ENCODE measurements at places on chromosomes 4 and X.

DNA sequence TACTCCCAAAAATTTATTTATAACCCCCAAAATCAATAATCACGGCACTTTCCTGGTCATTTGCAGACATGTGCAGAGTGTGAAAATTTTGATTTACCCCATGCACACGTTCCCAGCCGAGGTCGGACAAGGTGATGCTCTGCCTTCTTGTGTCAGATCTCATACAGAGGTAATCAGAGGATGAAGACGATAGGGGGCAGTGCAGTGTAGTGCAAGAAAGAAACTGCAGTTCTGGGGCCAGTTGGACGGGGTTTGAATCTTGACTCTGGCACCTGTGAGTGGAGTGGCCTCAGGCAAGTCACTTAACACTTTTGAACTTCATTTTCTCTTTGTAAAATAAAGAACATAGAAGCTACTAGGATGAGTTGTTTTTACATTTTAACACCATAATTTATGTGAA, 88.4 kb downstream of the FRMPD3 start:
- DNase-seq = peak; percentile 16

GRCh38 chr4:108838451-108838850, 75.6 kb upstream of the ETNPPL start:
- DNase-seq = no peak

GRCh38 chrX:114842181-114842580, 175.2 kb downstream of the IL13RA2 start:
- no peak for DNase-seq

DNA sequence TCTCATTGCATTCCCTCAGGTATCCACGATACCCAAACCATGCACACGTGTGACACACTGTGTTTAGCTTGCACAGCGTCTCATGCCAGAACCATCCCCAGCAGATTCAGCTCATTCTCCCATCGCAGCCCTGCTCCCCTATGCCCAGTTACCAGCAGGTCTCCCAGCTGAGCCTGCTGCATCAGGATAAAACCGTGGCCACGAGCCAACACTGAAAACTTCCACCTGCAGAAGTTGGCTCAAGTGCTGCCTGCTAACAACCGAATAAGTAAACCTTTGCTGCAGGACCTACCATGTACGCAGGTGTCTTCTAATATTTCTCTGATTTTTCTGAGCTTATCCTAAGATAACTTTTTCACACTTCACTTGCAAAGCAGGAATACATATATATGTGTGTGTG, 120.4 kb upstream of the STS start:
- DNase-seq = no peak

DNA sequence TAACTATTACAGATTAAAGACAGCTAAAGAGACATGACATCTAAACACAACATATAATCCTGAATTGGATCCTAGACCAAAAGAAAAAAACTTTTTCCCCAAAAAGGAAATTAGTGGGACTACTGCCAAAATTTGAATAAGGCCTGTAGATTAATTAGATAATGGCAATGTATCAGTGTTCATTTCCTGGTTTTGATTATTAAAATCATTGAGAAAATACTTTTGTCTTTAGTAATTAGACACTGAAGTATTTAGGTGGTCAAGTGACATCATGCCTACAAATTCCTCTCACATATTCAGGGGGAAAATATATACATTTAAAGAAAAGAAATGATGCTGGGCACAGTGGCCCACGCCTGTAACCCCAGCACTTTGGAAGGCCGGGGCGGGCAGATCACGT, 10.4 kb upstream of the USO1 start:
- no peak for DNase-seq

- no peak for DNase-seq
Observed at GRCh38 chr4:13498469-13498868, 14.3 kb upstream of the RAB28 start.

- DNase-seq = peak; percentile 31
Observed at GRCh38 chrX:69493193-69493592, 10.9 kb upstream of the NALF2 start.

DNA sequence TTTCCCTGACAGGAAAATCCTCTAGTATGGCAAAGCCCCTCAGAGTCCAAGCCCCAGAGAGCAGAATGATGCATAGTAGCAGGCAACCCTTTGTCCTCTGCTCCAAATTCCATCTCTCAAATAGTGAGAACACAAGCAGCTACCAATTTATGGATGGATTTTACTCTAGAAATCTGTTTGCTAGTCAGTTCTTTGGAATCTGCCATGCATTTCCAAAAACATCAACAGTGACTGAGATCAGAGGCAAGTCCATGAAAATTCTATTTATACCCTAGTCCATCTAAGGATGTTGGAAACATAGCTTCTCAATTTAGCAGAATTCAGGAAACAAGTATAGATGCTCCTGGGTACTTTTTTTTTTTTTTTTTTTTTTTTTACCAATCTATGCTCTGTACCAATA, 10.0 kb upstream of the CC2D2A start:
- no peak for DNase-seq

DNA sequence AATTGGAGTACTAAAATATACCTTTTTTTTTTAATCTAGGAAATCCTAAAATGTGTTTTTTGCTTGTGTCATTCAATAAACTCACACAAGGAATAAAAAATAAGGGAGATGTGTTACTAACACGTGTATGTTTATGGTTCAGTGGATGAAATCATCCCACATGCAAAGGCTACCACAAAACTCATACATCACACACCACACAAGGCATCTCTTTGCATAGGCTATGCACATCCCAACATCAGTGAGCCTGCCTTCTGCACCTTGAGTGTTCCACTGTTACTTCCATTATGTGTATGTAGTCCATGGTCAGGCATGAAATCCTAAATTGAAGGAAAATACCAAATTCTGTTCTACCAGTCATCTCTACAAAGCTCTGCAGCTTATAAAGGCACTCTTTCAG, 213.1 kb downstream of the DCTD start:
- no peak for DNase-seq

- DNase-seq = no peak
Observed at GRCh38 chrX:129932821-129933321, 26.9 kb downstream of the UTP14A start.

- no peak for DNase-seq
Observed at GRCh38 chr4:1336088-1336491, 10.9 kb upstream of the UVSSA start.

- DNase-seq = no peak
Observed at GRCh38 chrX:148534291-148534690, 33.9 kb downstream of the AFF2 start.

DNA sequence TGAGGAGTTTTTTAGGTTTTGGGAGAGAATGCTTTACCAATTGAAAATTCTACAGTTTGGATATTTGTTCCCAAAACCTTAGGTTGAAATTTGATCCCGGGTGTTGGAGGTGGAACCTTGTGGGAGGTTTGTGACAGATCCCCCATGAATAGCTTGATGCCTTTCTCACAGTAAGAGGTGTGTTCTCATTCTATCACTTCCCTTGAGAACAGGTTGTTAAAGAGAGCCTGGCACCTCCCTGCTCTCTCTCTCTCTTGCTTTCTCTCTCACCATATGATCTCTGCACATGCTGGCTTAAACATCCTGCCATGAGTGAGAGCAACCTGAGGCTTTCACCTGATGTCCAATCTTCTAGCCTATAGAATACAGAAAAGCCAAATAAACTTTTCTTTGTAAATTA, 1475.5 kb upstream of the AGA start:
- DNase-seq = no peak

DNA sequence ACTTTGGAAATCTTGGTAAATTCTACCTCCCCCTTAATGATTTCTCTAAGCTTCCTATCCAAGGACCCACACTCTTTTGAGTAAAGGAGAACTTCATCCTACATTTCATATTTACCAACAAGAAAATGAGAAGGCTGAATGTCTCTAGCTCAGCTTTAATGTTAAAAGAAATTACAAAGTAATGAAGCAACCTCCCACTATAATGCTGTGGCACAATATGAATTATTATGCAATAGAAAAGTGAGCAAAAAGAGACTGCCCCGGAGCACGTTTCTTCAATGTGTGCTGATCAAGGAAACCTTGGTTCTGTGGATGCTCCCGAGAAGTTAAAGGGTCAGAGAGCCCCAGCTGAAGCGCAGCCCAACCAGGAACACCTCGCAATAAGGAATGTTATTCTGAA, 9.1 kb upstream of the TBC1D1 start:
- DNase-seq = no peak

GRCh38 chrX:31658360-31658759, 586.5 kb upstream of the FTHL17 start:
- peak; percentile 20 for DNase-seq

DNA sequence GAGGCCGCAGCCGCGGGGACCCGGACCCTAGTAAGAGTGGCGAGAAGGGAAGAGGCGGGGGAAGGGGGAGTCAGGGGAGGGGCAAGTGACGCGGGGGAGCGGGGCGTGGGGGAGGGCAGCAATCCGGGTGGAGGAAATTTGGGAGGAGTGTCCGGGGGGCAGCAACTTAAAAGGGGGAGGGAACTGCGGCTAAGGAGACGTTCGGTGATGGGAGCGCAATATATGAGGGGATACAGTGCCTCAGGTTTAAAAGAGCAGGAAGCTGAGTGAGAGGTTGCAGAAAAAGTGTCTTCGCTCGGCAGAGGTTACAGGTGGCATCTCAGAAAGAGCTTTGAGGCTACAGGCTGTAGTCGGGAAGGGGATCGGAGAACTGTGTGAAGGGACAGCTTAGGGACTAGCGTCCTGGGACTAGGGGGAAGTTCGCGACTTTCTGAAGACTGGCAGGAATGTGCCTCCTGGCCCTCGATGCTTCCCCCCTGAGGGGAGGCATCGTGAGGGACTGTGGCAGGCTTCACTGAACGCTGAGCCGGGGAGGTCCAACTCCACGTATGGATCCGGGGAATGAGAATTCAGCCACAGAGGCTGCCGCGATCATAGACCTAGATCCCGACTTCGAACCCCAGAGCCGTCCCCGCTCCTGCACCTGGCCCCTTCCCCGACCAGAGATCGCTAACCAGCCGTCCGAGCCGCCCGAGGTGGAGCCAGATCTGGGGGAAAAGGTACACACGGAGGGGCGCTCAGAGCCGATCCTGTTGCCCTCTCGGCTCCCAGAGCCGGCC, 519 bp downstream of the FOXO4 start:
- peak; percentile 24 for DNase-seq

DNA sequence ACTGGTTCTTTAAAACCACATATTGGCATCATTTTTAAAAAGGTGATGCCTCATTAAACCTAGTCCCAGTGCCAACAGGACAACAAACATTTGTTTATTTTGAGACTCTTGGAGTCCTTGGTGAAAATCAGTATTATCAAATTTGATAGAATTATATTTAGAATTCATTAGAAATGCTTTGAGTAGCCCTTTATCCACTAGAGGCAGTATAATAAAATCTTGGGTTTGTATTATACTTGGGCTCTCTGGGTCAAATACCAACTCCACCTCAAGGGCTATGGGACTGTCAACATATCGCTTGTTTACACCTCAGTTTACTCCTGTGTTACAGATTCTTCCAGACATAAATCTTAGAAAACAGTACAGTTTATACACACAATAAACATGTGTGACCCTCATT, 335.7 kb upstream of the FSTL5 start:
- no peak for DNase-seq

GRCh38 chrX:44970709-44971108, 97.7 kb downstream of the KDM6A start:
- DNase-seq = no peak

GRCh38 chr4:79175716-79176115, 150.1 kb downstream of the NAA11 start:
- DNase-seq = no peak

DNA sequence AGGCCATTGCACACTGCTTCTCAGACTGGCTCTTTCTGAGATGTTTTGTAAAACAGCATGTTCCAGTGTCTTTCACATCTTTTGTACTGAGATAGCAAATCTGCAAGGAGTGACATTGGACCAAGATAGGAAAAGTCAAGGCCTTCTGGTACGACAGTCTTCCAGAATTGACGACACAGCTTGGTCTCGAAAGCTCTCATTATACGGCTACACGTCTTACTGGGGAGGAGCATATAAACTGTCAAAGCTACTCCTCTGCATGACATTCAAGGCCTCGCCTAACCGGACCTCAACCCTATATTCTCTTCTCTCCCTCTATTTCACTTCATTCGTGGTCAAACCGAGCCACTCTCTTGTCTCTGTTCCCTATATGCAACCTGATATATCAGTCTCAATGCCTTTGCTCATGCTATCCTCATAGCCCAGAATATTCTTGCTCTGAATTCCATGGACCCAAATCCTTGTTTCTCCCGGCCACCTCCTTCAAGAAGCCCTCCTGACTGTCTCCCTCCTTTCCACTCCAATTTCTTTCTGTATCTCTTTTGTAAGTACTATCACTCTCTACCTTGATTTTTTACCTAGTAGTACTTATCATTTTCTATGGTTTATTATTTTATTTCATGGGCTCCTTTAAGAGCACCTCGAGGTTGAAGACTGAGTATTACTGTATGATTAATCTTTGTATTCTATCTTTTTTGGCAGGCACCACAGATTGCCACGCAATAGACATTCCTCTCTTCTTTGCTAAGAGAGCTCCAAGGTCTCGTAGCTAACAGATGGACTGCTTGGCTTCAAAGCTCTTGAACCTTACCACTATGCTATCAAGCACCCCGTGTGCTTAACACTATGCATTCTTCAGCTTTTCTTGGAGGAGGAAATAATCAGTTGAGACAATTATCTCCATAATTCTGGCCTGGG, 35.1 kb downstream of the RBM47 start:
- DNase-seq = no peak

GRCh38 chrX:39149761-39150160, 348.5 kb downstream of the MID1IP1 start:
- DNase-seq = no peak

- no peak for DNase-seq
Observed at GRCh38 chr4:149735796-149736195, 79.8 kb downstream of the IQCM start.

GRCh38 chr4:77600521-77601451, 4.8 kb upstream of the CXCL13 start:
- peak; percentile 30 for DNase-seq

DNA sequence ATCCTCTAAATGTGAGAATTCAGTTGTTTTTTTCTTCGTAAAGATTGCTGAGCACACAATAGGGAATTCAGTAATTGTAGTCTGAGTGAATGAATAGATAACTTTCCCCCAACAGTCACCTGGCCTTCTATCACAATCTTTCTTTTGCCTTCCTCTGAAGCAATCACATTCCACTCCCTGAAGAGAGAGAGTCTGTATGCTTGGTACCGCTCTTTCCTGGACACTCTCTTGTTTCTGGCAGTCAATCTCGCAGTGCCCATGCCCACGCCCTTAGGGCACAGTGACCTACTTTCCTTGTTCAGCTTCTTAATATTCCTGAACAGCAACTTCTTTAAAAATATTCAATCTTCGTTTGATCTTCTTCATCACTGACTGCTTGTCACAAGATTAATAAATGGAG, 255.9 kb downstream of the ADAMTS3 start:
- no peak for DNase-seq

DNA sequence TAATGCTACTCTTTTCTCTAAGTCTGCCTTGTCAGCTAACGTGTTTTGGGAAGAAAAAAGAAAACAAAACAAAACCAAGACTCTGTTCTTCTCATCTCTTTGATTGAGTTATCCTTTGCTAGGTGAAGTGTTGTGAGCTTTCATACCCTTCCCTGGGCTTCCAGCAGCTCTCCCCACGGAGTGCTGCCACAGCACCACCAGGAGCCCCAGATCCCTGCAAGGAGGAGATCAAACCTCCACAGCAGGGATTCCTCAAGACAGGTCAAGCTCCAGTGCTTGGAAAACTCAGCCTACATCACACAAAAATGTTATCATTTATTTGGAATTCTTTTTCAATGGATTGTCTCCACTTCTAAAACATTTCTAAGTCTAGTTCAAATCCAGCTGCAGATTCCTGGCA, 1981.9 kb upstream of the TENM3 start:
- DNase-seq = no peak

- DNase-seq = no peak
Observed at GRCh38 chrX:13263560-13264251, 56.1 kb downstream of the ATXN3L start.

Measured in SK-N-DZ (cell line).